ENCODE measurements at places on chromosomes 16 and 17.

DNA sequence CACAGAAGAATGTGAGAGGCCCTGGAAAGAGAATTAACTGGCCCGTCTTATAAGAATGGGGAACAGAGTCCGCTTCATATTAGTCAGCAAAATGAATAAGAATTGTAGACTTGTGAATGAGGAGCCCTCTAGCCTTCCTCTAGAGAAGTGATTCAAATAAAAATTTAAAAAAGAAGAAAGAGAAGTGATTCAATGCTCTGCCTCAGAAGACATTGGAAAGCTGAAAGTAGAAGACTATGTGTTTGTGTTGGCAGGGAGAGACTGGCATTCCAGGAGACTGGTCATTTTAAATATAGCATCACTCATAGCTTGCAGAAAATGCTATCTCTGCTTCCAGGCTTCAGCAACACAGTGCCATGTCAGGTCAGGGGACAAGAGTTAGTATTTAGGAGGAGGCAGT lies 190.6 kb upstream of the HS3ST3A1 start:
- no peak for DNase-seq

GRCh38 chr17:2028737-2029136 lies 1.2 kb upstream of the DPH1 start:
- DNase-seq = no peak

- no peak for DNase-seq
Measured at GRCh38 chr17:41689497-41690299, 1.0 kb downstream of the EIF1 start.

DNA sequence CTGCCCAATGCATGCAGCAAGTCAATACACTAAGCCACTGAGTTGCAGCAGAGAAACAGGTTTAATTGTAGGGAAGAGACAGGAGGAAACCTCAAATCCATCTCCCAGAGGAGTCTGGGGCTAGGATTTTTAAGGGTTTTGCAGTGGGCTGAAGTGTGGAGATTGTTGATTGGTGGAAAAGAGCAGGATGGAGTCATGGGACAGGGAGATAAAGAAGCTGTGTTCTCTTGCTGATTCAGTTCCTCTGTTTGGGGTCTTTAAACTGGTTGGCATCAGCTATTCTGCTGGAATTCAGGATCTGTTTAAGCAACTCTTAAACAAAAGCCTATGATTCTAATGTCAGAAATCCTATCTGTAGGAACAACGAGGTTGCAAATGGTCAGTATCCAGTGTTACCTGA lies 180.8 kb upstream of the CACNG3 start:
- DNase-seq = no peak

DNA sequence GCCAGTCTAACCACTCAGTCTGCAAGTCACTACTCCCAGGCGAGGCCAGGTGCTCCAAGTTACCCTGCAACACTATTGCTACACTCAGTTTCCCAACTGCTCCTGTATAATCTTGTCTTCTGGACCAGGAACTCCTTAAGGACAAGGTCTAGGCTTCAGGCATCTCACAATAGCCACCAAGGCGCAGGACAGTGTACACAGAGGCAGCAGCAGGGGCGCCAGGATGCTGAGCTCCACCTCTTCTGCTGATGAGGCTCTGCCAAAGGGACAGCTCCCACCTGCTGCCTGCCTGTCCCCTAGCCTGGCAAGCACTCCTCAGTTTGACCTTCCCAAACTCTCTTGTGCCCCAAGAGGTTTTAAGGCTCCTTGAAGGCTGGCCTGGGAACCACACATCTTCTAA lies 3.4 kb downstream of the SLC25A11 start:
- DNase-seq = no peak

- DNase-seq = no peak
Measured at GRCh38 chr17:46972346-46972745, 6.7 kb downstream of the RPRML start.

- DNase-seq = no peak
Measured at GRCh38 chr16:89633064-89633631, 19.7 kb downstream of the DPEP1 start.

GRCh38 chr16:2426941-2427361 lies 2.3 kb upstream of the CCNF start:
- no peak for DNase-seq

DNA sequence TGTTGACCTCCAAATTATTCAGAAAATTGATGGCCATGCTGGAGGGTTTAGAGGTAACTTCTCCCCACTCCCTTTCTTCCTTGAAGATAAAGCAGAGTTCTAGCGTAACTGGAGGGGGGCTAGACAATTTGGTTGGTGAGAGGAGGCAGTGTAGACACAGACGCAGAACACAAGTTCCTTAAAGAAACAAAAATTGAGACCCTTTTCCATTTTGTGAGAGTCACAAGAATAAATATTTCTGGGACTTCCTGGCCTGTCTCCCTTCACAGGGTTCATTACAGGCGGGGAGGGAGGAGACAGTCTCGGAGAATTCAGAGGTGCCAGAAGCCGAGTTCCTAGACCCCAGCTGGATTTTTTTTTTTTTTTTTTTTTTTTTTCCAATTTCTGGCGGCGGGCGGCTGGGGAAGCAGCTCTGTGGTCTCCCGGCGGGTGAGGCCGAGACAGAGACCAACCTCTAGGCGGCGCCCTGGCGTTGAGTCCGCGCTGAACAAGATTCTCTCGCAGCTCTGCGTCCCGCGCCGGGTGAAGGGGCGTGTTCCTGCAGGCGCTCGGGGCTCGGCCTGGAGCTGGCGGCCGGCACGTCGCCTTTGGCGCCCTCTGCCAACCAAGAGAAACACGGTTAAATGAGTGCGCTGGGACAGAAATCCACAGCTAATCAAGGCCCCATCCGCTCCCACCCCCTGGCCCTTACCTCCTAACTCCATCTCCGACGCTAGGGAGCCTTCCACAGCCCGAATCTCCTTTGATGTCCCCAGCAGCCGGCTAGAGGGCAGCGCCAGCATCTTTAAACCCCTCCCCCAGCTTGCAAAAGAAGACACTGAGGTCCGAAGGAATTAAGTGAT lies 10.2 kb upstream of the HOXB9 start:
- DNase-seq = no peak

- no peak for DNase-seq
Measured at GRCh38 chr17:16288860-16289571, 64.3 kb downstream of the CENPV start.

GRCh38 chr16:4272114-4272956 lies 488 bp downstream of the TFAP4 start:
- no peak for DNase-seq

DNA sequence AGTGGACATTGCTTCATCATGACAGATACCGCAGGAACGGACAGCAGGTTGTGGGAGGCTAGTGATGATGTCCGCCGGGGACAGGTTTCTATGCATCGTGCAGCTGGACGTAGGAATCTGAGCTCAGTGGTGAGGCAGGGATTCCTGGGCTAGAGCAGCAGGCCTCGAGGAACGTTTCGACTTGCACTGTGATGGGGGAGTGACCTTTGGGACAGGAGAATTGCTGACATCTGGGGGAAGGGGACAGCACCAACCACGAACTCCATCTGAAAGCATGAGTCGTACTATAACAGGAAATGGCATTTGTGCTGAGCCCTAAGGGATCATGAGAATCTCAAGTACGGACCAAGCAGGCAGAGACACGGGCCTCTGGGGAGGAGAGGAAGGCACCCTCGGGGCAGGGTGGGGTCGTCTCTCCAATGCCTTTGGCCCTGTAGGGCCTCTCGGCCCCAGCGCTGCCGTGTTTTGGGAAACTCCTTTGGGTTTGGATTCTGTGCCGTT lies 65.8 kb upstream of the ENDOV start:
- DNase-seq = peak; percentile 18

- no peak for DNase-seq
Measured at GRCh38 chr16:52537516-52537915, 9.4 kb downstream of the TOX3 start.

DNA sequence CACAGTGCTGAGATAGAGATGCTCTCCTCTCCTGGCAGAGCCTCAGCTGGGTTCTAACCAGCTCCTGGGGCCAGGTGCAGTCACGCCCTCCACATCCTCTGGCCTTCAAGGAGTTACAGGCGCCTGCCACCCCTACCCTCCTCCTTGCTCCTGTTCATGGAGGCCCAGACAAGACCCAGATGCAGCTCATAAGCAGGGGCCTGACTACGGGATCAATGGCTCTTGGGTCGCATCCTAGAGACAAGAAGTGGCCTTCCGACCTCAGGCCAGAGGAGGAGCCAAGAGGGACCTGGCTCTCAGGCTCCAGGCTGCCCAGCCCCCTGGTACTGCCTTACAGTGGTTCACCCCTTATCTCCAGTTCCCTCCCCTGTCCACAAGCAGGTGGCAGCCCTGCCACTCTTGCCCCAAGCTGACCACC lies 23.0 kb downstream of the ARHGAP27 start:
- no peak for DNase-seq
